MV-4-11 (cell line): ENCODE measurements at places on chromosomes 7 and 10.

- no peak for DNase-seq
These were observed 20.8 kb downstream of the CYP3A43 start for GRCh38 chr7:99848420-99849216.

DNA sequence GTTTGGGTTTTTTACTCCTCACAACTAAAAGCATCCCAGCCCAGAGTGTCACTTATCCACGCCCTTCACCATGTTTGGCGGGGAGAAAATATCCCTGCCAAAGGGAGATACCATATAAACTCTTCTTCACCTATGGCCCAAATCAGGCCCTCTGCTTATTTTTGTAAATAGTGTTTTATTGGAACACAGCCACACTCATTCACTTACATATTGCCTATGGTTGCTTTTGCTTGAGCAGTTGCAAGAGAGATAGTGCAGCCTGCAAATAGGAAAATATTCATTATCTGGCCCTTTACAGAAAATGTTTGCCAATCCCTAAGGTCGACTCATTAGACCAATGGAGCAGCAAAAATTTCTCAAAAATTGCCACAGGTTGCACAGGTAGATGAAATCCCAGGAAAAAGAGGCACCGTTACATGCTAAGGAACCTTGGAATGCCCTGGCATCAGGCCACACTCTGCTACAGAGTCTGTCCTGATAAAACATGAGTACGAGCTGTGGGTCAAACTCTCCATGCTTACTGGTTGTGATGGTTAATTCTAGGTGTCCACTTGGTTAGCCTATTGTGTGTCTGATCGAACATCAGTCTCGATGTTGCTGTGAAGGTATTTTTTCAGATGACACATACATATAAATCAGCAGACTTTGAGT is 7.9 kb upstream of the RASSF4 start:
- no peak for DNase-seq

- no peak for DNase-seq
These were observed 4.1 kb downstream of the NEUROD6 start for GRCh38 chr7:31336202-31337001.

DNA sequence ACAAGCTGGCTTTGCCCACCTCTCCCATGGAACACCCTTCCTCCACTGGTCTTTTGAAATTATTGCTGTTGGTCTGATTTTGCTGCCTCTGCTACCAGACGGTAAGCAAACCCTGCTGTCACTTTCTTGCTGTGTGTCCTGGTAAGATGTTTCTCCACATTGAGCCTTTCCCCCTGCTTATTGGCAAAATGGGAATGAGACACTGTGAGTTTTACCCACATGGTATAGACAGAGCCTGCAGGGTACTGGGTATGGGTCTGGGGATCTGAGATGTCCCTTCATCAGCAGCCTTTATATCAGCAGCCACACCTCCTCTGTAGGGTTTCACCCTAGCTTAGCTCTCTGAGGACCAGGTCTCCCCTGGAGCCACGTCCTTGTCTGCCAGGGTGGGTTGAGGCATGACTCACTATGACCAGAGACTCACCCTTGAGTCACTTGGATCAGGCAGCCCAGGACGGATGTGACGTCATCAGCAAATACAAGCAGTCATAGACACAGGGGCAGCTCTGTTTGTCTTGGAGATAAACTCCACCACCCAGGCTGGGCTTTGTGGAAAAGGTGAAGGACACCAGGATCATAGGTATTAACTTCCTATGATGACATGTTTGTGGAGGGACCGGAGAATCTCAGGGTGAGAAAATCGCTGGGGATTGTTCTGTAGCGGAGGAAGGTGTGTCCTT is 17.9 kb upstream of the BAIAP2L1 start:
- DNase-seq = peak; percentile 76

DNA sequence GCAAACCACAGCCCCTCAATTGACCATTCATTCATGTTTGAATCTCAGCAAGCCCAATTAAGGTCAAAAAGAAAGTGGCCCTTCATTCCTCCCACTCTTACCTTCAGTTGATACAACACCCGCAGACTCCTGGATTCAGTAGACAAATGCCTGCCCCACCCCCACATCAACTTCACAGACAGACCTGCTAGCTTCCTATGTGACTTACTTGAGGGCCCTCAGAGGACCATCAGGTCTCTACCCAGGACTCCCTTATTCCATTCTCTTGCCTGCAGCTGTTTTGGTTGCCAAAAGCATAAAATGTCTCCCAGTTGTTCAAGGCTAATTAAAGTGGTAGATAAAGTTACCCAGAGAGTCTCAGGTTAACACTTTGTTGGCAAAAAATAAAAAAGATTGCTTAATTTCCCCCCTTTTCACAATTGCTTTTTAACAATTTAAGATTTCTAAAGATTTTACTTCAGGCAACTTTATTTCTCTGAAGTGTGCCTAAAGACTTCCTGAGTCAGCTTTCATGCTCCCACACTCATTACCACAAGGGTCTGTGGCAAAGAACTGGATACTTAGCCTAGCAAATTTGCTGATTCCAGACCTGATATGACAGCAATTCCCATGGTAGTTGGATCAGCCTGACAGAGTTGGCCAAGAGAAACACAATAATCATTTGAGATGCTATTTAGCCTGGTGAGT is 3.3 kb upstream of the MTERF1 start:
- no peak for DNase-seq

DNA sequence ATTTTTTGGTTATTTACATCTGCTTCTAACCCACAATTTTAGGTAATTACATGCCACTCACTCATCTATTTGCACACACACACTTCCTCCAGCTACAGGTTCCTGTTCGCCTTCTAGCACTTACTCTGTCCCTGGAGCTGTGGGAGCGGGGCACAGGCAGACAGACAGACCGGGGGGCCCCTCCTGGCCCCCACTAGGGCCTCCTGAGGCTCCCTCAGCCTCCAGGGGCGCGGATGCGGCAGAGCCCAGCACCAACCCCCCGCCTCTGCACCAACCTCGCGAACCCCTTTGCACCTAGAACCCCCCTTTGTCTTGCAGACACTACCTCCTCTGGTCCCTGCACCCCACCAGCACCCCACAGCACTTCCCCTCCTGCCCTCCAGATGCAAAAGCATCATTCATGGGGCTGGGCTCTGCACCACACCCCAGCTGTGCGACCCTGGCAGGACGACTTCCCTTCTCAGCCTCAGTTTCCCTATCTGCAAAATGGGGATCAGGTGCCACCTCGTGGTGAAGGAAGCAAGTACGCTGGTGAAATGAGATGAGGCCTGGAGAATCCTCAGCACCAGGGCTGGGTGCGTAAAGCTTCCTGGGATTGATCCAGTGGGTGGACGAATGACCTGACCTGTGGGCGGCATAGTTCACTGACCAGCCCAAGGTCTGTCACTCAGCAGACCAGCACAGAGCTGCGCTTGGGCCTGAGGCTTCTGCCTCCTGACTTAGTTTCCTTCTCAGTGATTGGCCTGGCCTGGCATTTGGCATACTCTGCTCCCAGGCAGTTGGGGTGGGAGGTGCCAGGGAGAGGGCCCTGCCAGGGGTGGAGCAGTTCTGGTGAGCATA is 37.9 kb downstream of the ELFN1 start:
- DNase-seq = no peak

GRCh38 chr7:41628901-41629300 is 74.0 kb downstream of the INHBA start:
- no peak for DNase-seq

DNA sequence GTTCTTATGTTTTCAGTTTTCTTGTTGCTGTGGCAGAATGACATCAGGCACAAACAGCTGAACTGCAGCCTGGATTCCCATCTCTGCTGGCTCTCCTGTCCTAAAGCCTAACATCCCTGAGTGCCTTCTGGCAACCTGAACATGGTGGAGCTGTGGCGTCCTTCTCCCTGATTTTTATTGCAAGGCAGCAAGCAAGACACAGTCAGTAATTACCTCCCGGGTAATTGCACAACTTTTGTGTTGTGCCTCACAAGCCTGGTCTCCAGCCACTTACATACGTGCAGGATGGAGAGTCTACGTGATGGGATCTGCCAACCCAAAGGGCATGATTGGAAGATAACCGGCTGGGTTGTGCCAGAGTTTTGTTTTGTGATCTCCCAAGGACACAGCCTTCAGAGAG is 116.1 kb upstream of the PARD3 start:
- DNase-seq = no peak

DNA sequence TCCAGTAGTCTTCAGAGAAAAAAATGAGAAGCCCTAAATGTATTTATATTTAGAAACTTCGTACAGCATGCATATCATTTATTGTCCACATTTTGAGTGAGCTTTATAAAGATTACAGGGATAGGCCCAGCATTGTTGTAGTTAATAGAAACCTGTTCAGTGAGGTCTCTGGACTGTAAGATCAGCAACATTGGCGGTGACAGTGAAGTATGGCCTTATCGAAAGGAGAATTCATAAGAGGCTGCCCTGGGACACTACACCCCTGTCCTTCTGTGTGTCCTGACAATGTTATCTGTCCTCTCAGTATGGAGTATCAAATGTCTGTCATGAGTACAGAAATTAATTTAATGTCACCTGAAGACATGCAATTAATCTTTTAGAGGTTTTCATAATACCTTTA is 57.2 kb downstream of the SHH start:
- DNase-seq = no peak

DNA sequence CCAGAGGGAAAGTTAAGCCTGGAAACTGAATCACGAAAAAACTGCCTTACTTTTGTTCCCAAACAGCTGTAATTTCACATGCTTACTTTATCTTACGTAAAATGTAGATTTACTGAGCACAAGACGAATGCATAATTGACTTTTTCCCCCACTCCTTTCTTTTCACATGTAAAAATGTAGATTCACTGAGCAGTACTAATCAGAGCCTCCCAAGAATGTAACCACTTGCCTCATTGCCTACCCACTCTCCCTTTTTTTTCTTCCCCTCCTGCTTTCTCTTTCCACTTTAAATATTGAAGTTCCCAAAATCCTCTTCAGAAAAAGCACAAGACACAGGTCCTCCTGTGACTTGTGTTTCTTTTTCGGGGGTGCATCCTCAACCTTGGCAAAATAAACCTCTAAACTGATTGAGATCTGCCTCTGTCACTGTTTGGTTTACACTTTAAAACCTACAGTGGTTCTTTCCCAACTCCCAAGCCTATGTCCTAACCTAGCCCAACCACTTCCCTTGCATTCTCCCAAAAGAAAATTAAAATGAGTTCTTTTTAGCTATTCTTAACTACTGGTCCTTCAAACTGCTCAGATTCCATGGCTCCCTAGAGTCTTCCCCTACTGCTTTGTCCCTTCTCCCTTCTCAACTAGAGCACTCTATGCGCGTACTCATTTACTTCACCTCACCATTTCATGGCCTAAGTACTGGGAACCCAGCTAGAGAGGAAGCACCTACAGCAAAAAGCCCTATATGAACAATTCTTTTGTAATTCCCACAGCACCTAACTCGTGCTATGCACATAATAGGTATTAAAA is 236.6 kb upstream of the MKLN1 start:
- DNase-seq = no peak

GRCh38 chr10:124212702-124213101 is 119.3 kb upstream of the CHST15 start:
- no peak for DNase-seq

GRCh38 chr10:79244841-79245504 is 102.3 kb upstream of the PPIF start:
- peak; percentile 87 for DNase-seq

DNA sequence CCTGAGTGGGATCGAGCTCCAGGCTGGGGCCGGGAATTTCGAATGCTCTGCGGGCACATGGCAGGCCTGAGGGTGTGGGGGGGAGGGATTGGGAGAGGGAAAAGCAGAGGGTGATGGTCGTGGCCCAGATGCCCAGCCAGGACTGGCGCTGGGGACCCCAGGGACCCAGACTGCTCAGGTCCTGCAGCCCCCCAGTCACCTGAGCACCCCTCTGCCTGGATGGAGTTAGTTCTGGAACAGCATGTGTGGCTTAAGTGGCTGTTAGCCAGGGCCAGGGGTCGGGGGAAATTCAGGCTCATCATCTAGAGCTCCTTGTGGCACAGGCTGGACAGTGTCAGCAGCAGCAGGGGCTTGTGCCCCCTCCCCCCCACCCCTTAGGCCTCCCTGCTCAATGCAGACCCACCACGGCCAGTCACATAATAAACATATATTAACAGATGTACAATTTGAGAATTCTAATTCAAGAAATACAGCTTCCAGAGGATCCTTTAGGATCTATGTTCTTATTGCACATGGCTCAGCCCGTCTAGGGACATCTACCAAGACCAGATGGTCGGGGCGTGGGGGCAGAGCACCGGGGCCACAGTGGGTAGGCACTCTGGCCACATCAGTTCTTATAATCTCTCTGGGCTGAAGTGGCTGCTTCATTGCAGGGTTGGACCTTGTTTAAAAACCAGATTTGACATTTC is 22.2 kb downstream of the DNAJB12 start:
- no peak for DNase-seq

DNA sequence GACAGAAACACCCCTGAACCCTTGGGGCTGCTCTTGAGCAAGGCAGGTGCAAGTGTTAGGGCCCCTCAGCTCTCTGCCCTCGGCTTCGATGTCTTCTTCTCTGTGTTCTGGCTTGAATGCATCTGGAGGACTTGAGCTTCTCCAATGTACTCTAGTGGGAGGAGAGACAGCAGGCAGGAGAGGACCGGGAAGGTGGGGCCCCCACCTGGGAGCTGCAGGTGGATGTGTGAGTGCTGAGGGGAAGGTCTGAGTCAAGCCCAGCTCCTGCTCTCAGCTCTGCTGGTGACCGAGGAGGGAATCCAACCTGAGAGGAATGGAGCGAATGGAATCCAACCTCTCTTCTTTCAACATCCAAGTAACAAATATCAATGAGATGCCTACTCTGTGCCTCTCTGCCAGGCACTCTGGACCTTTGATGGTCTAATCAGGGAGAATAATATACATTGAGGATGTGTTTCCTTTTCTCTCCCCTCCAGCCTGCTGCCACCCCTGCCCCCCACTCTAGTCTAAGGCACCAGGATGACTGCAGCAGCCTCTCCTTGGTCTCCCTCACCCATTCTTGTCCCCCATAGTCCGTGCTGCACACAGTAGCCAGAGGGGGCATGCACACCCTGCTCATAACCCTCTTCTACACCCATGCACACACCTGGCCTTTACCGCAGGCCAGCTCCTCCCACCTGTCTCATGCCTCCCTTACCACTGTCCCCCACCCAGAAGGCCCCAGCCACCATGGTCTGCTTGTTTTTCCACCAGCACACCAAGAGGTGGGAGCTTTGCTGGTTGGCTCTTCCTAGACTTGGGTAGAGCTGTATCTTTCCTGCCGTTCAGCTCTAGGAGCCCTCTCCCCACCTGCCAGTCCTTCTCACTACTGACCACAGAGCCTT is 13.6 kb downstream of the TBATA start:
- DNase-seq = no peak

DNA sequence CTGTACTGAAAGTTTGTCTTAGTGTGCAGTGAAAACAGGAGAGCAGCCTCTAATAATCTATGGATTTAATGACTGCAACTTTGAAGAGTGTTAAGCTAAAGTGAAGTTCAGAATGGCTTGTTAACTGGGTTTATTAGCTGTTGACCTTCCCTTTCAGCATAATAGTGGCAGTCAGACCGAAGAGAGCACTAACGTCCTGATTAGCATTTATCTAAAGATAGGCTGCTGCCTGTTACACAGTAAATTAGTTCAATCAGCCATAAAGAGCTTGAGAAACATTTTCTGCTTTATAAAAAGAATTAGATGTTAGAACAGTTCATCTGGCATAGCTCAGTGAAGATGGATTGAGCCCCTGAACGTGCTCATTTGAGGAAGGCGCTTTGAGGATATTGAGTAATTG is 433.0 kb downstream of the AUTS2 start:
- DNase-seq = no peak

GRCh38 chr7:7564323-7564780 is 2.3 kb upstream of the MIOS start:
- DNase-seq = peak; percentile 63

GRCh38 chr7:25619963-25620799 is 391.9 kb upstream of the NPVF start:
- peak; percentile 85 for DNase-seq

GRCh38 chr7:17696422-17696821 is 243.9 kb downstream of the SNX13 start:
- DNase-seq = peak; percentile 87

GRCh38 chr7:29038463-29038862 is 80.3 kb upstream of the TRIL start:
- DNase-seq = no peak
